ENCODE measurements at places on chromosomes 12 and 14.

DNA sequence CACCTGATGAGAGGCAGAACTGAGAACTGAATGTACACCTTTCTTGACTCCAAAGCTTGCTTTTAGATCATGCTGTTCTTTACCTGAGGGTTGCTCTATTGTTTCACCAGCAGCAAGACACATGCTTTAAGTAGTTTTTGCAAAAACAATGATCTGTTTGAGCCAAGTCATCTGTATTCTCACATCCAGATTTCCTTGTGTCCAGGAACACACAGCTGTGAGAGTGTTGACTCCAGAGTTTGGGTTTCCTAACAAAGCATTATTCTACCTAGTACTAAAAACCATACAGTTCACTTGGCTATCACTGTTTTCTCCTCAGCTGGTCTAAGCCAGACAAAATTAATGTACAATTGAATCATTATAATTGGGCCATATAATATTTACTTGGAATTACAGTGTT lies 120.4 kb downstream of the STAB2 start:
- DNase-seq: no peak

GRCh38 chr12:117912756-117913155 lies 56.0 kb downstream of the KSR2 start:
- DNase-seq: no peak

GRCh38 chr12:105725054-105725453 lies 394.6 kb downstream of the C12orf75 start:
- no peak for DNase-seq

- no peak for DNase-seq
Observed at GRCh38 chr14:35331605-35332516, 39.7 kb downstream of the PSMA6 start.

DNA sequence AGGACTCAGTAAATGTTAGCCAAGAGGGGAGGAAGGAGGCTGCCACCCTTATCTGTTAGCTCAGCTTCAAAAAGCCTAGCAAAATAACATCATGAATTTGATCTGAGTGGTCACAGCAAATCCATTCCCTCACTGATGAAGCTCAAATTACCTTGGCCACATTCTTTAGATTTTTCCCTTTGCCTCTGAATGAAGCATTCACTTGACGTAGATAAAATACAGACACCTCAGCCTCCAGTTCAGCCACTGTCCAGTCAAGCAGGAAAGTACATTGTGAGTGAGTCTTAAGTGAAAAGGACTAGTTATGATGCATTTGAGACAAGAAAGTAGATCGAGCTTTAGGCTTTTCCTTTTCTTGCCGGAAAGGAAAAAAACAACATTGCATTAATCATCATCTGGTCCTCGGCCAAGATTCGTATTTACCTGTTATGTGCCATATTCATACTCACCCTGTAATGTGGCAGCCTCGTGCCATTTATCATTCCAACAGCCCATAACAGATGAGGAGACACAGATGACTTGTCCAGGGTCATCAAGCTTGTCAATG lies 146.5 kb downstream of the ETV6 start:
- DNase-seq: no peak

DNA sequence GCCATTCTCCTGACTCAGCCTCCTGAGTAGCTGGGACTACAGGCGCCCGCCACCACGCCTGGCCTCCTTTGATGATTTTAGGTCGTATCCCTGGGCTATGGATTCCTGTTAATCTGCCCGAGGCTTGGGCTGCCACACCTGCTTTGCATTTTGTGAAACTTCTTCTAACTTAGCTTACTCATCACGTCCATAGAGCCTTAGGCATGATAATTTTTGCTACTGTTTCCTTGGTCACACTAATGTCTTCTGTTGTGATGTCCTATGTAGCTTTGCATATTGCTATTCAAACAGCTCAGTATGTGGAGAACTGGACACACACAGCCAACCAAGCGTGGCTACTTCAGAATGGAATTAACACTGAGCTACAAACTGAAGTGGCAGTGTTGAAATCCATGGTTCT lies 47.5 kb upstream of the DDX11 start:
- no peak for DNase-seq

DNA sequence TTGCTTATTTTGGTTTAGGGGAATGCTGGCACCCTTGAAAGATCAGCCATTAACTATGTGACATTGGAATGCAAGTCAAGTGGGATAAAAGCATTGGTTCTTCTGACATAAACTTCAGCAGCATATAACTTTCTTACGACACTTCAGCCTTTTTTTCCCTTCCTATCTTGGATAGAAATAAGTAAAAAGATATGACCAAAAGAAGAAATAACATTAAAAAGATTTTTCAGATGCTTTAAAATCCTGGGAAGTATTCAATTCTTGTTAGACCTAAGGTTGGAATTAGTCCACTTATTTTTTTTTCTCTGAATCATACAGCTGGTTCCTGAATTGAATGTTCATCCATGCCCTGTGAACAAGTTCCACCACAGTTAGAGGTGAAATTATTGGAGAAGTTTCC lies 85.6 kb upstream of the TSPAN8 start:
- DNase-seq: no peak
